ENCODE measurements at places on chromosomes 7 and 10.

- H3K36me3 ChIP-seq: peaks cover 15% of the 10 kb centered on the region
- peak; percentile 16 for DNase-seq
- no peak overlapping the region for H3K4me3 ChIP-seq
- H3K27ac ChIP-seq: no peak overlapping the region
- H3K4me1 ChIP-seq: no peaks in the 10 kb centered on the region
Measured at GRCh38 chr7:21507627-21508343, 35.1 kb upstream of the DNAH11 start.

GRCh38 chr7:102891693-102892261, 21.0 kb upstream of the LRRC17 start:
- no peaks in the 10 kb centered on the region for H3K36me3 ChIP-seq
- no peak overlapping the region for H3K27ac ChIP-seq
- H3K4me1 ChIP-seq: peaks cover 48% of the 10 kb centered on the region
- H3K4me3 ChIP-seq: no peak overlapping the region
- DNase-seq: peak; percentile 35

DNA sequence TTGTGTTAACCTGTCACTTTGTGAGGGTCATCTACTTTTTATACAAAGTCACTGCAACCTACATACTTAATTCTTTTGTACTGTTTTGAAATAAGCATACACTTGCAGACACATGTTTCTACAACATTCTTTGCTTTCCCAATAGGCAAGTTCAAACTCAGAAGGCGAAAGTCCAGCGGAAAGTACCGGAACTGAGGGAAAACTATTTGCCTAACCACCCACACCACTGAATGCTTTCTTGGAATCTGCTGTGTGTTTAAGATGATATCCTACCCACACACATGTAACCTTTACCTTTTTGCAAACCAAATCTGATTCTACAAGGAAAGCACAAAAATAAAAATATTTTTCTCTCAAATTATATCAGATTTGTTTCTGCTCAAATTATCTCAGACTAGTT, 139.4 kb upstream of the AGR3 start:
- H3K27me3 ChIP-seq: no peaks in the 10 kb centered on the region
- H3K4me3 ChIP-seq: no peak overlapping the region
- no peak overlapping the region for H3K27ac ChIP-seq
- no peaks in the 10 kb centered on the region for H3K36me3 ChIP-seq
- DNase-seq: no peak
- no peaks in the 10 kb centered on the region for H3K4me1 ChIP-seq

GRCh38 chr10:97109547-97109946, 76.2 kb downstream of the SLIT1 start:
- no peaks in the 10 kb centered on the region for H3K27me3 ChIP-seq
- H3K36me3 ChIP-seq: no peaks in the 10 kb centered on the region
- peaks cover 5% of the 10 kb centered on the region for H3K4me1 ChIP-seq
- no peak overlapping the region for H3K4me3 ChIP-seq
- DNase-seq: no peak
- H3K27ac ChIP-seq: no peak overlapping the region

- no peaks in the 10 kb centered on the region for H3K27me3 ChIP-seq
- H3K36me3 ChIP-seq: peaks cover 13% of the 10 kb centered on the region
Measured at GRCh38 chr7:107463139-107464078, 6.4 kb upstream of the GPR22 start.

GRCh38 chr7:33905389-33906032, at the start of gene BMPER:
TSS of gene BMPER (plus strand) at chr7:33905539. CDS start at chr7:33905614, 75 bp downstream.
- H3K4me1 ChIP-seq: peaks cover 3% of the 10 kb centered on the region
- no peaks in the 10 kb centered on the region for H3K36me3 ChIP-seq
- no peak for DNase-seq
- peaks cover 48% of the 10 kb centered on the region for H3K27me3 ChIP-seq

DNA sequence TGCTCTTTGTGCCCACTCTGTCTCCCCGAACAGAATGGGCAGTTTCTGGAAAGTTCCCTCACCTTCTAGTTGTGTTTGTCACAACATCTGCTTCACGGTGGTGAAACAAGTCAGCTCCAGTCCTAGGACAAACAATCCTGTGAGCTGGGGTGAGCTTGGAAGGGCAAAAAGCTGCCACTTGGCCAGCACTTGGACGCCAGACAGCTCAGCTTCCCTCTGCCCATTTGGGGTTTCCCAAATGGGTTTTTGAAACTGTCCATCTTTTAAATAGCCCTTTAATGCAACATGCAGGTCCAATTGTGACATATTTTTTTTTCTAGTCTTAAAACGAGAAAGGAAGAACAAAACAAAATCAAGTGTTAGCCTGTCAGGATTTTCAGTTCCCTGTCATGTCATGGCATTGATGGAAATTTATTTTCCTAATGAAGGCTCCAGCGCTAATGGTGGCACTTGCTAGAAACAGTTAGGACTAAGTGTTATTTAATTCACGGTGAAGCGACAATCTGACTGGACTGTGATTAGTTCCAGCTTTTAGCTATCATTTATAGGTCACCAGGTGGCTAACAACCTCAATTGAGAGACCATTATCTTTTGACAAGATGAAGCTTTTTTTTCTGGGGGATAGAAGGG, 181.7 kb downstream of the MYOF start:
- no peaks in the 10 kb centered on the region for H3K4me1 ChIP-seq
- H3K27ac ChIP-seq: no peak overlapping the region
- no peak overlapping the region for H3K4me3 ChIP-seq
- no peak for DNase-seq
- no peaks in the 10 kb centered on the region for H3K27me3 ChIP-seq

- no peaks in the 10 kb centered on the region for H3K4me1 ChIP-seq
- H3K27ac ChIP-seq: no peak overlapping the region
- H3K4me3 ChIP-seq: no peak overlapping the region
- no peak for DNase-seq
Measured at GRCh38 chr7:125984795-125985194, 1055.2 kb upstream of the POT1 start.

DNA sequence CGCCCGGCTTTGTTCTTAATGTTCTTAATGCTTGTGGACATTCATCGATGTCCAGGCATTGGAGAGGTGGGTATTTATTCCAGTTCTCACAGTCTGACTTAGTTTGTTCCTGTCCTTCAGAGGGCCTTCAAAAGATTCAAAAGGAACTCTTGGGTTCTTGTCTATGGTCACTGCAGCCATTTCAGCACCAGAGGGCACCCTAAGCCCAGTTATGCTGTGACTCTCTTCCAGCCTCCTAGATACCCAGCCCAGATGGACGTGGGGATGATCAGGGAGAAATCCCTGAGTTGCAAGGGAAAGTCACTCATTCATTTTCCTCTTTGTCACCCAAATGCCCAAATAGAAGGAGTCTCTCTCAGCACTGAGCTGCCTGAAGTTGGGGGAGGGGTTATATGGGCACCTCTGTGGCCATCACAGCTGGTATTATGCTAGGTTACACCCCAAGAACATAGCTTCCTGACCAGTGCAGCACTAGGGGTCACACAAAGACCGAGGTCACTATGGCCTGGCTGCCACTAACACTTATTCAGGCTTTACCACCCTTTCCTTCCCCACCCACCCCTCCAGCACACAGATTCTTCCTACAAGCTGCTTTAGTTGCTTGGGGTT, 26.5 kb upstream of the CCDC126 start:
- no peak overlapping the region for H3K27ac ChIP-seq
- H3K27me3 ChIP-seq: peaks cover 3% of the 10 kb centered on the region
- DNase-seq: peak; percentile 72
- H3K36me3 ChIP-seq: no peaks in the 10 kb centered on the region

GRCh38 chr7:141304291-141304690, 230.4 kb downstream of the TMEM178B start:
- no peaks in the 10 kb centered on the region for H3K36me3 ChIP-seq
- no peak overlapping the region for H3K4me3 ChIP-seq
- no peaks in the 10 kb centered on the region for H3K27me3 ChIP-seq
- no peak for DNase-seq

DNA sequence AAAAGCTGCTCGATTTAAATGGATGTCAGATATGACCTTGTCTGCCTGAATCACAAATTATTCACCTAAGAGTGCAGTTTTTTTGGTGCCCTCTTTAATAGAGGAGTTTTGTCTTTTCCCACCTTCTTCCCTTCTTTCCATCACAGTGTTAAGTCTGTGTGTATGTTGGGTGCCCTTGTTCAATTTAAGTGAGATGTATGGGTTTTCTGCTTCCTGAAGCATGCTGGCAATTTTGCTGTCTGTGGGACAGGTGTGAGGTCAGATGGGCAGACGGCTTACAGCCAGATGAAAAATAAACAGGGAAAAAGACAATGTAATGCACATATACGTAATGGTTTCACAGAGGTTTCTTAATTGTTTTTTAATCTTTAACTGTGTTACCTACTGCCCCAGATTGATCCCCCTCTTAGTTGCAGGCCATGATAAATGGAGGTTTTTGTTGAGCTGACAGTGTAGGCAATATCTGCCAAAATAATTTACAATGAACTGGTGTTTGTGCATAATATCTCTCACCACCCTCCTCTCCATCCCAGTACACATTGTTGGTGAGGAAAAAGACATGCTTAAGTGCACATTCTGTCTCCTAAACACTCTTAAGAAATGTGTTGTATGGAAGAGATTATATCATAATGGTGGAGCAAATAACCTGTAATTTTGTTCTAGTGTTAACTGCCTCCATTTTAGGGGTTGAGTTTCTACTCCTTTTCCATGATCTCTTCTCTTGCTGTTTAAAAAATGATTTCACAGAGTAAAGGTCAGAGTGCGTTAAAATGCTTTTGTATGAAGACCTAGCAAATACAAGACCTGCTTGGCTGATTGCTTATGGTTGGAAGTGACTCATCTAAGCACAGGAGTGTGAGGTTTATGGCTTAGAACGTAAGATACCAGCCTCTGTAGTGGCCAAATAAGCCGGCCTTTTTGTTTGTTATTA, 123.9 kb downstream of the LRRC4 start:
- no peaks in the 10 kb centered on the region for H3K36me3 ChIP-seq
- DNase-seq: no peak
- H3K4me3 ChIP-seq: no peak overlapping the region
- H3K27me3 ChIP-seq: no peaks in the 10 kb centered on the region

- H3K27ac ChIP-seq: no peak overlapping the region
- H3K27me3 ChIP-seq: no peaks in the 10 kb centered on the region
- no peak for DNase-seq
- no peak overlapping the region for H3K4me3 ChIP-seq
Measured at GRCh38 chr7:38147005-38147404, 31.0 kb upstream of the STARD3NL start.

GRCh38 chr7:4711093-4711492, 29.0 kb downstream of the FOXK1 start:
- peaks cover 22% of the 10 kb centered on the region for H3K4me1 ChIP-seq
- H3K27ac ChIP-seq: no peak overlapping the region
- no peaks in the 10 kb centered on the region for H3K27me3 ChIP-seq
- no peaks in the 10 kb centered on the region for H3K36me3 ChIP-seq
- no peak overlapping the region for H3K4me3 ChIP-seq

- H3K27me3 ChIP-seq: no peaks in the 10 kb centered on the region
- H3K27ac ChIP-seq: no peak overlapping the region
- H3K4me1 ChIP-seq: peaks cover 69% of the 10 kb centered on the region
- H3K36me3 ChIP-seq: no peaks in the 10 kb centered on the region
- no peak overlapping the region for H3K4me3 ChIP-seq
Measured at GRCh38 chr7:137934176-137934826, 67.6 kb downstream of the CREB3L2 start.

GRCh38 chr7:128010391-128011127, 20.7 kb downstream of the LRRC4 start:
- no peak overlapping the region for H3K4me3 ChIP-seq
- H3K4me1 ChIP-seq: peaks cover 5% of the 10 kb centered on the region
- no peaks in the 10 kb centered on the region for H3K36me3 ChIP-seq
- DNase-seq: no peak

DNA sequence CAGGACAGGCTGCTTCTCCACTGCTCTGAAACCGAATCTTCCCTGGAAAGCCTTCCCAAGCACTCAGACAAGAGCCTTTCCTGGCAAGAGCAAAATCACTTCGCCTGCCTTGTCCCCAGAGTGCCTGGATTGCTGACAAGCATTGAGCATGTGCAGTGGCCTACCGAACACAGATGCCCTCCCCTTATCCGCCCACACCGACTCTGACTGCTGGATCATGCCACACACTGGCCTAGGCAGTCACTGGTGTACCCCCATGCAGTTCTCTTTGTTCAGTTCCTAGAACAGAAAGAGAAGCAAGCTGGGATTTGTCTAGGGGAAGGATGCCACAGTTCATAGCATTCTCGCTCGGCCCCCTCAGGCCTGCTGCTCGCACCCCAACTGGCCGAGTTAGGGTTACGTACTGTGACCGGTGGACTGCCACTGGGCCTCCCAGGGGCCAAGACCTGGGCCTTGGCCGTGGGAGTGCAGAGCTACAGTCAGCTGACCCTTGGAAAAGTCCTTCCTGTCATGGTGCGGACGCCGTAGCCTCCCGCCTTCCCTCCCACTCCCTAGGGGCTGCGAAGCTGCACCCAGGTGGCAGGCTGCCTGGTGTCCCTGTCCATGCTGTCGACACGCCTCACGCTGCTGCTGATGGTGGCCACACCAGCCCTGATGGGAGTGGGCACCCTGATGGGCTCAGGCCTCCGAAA, 6.9 kb downstream of the ABCB8 start:
- no peak overlapping the region for H3K4me3 ChIP-seq
- no peak overlapping the region for H3K27ac ChIP-seq
- peak; percentile 52 for DNase-seq
- peaks cover 21% of the 10 kb centered on the region for H3K4me1 ChIP-seq
- H3K36me3 ChIP-seq: peaks cover 34% of the 10 kb centered on the region

DNA sequence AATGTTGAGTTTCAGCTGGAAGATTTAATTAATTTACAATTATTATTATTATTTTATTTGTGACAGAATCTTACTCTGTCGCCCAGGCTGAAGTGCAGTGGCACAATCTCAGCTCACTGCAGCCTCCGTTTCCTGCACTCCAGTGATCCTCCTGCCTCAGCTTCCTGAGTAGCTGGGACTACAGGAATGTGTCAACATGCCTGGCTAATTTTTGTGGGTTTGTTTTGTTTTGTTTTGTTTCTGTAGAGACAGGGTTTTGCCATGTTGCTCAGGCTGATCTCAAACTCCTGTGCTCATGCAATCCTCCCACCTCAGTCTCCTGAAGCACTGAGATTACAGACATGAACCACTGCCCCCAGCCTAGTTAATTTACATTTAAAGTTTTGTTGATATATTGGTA, 93.8 kb upstream of the MEOX2 start:
- H3K4me1 ChIP-seq: peaks cover 10% of the 10 kb centered on the region
- no peaks in the 10 kb centered on the region for H3K27me3 ChIP-seq
- no peak overlapping the region for H3K4me3 ChIP-seq

DNA sequence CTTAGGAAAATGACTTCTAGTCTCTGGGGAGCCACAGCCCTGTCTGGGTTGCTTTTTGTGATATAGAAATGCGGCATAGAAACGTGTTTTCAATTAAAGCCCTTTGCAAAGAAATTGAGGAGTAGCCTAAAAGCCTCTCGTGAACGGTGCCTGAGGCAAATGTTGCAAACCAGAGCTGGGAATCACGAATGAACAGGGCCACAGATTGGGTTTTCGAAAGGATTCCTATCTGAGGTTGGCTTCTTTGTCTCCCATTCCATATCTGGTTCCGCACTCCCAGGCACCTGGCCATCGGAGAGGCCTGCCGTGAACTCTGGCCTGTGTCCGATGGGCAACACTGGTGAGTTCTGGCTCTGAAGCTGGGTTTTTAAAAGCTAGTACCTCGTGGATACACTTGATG, 221.6 kb downstream of the TCF7L2 start:
- no peaks in the 10 kb centered on the region for H3K4me1 ChIP-seq
- H3K4me3 ChIP-seq: no peak overlapping the region
- no peaks in the 10 kb centered on the region for H3K27me3 ChIP-seq
- H3K27ac ChIP-seq: no peak overlapping the region
- H3K36me3 ChIP-seq: peaks cover 11% of the 10 kb centered on the region

GRCh38 chr10:124727361-124727960, 16.7 kb downstream of the FAM53B start:
- no peaks in the 10 kb centered on the region for H3K27me3 ChIP-seq
- DNase-seq: no peak
- H3K4me3 ChIP-seq: no peak overlapping the region
- no peaks in the 10 kb centered on the region for H3K36me3 ChIP-seq

GRCh38 chr7:158430308-158431034, 157.2 kb downstream of the PTPRN2 start:
- DNase-seq: no peak
- H3K36me3 ChIP-seq: no peaks in the 10 kb centered on the region
- H3K27ac ChIP-seq: no peak overlapping the region
- no peaks in the 10 kb centered on the region for H3K27me3 ChIP-seq
- H3K4me1 ChIP-seq: peaks cover 4% of the 10 kb centered on the region

All from heart right ventricle (tissue), 16 donors.